ENCODE measurements at places on chromosomes 1 and 21.

DNA sequence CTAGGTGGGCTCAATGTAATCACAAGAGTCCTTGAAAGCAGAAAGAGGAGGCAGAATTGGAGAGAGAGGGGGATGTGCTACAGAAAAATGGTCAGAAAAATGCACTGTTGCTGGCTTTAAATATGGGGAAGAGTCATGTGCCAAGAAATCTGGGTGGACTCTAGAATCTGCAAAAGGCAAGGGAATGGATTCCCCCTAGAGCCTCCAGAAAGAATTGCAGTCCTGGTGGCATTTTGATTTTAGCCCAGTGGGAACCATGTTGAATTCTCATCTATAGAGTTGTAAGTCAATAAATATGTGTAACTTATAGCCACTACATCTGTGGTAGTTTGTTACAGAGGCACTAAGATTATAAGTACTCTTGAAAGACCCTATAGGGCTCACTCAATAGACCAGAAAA lies 210.3 kb downstream of the ASTN1 start:
- no peak overlapping the region for H3K4me3 ChIP-seq
- no peak for DNase-seq
- H3K27me3 ChIP-seq: peaks cover 5% of the 10 kb centered on the region
- H3K36me3 ChIP-seq: no peaks in the 10 kb centered on the region

GRCh38 chr1:118974661-118975060 lies 13.5 kb downstream of the TBX15 start:
- no peaks in the 10 kb centered on the region for H3K36me3 ChIP-seq
- H3K27me3 ChIP-seq: peaks cover 47% of the 10 kb centered on the region
- H3K27ac ChIP-seq: no peak overlapping the region
- no peak overlapping the region for H3K4me3 ChIP-seq
- no peak for DNase-seq
- H3K4me1 ChIP-seq: no peaks in the 10 kb centered on the region

DNA sequence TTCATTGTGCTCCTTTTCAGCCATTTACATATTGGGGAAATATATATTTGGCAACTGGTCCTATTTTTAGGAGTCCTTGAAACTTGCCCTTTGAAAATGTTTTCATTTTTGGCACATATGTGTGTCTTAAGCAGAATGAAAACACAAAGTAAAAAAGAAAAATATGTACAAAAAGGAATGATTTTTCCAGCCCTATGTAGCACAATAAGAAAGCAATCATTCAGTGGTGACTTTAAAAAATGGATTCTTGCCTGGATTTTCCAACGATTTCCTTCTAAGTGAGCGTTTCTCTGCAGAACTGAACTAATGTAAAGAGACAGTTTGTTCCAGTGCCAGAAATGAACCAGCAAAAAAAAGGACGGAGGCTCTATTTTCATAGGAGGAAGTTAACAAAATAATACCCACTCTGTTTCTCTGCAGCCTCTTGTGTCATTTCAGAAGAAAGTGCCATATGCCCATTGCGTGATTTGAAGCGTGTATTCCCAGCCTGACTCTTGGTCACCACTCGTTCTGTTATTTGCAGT lies 340.1 kb downstream of the SETD4 start:
- H3K27ac ChIP-seq: no peak overlapping the region
- no peak for DNase-seq
- H3K27me3 ChIP-seq: peaks cover 49% of the 10 kb centered on the region
- H3K4me3 ChIP-seq: no peak overlapping the region
- no peaks in the 10 kb centered on the region for H3K4me1 ChIP-seq

DNA sequence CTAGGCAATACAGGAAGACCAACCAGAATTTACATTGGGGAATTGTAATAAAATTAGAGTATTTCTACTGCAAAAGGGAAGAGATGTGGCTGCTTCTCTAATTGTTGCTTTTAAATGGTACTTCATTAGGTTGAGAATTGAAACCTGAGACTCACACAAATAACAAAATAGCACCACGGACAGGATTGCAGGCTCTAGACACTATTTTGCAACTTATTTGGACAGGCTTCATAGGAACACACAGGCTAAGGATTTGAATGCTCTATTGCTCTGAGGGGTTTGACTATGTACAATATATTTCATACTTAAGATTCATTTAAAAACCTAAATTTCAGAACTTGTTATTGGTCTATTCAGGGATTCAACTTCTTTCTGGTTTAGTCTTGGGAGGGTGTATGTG lies 79.6 kb downstream of the ATP1B1 start:
- peaks cover 3% of the 10 kb centered on the region for H3K36me3 ChIP-seq
- no peak overlapping the region for H3K27ac ChIP-seq
- H3K27me3 ChIP-seq: no peaks in the 10 kb centered on the region

- H3K27me3 ChIP-seq: no peaks in the 10 kb centered on the region
- no peak overlapping the region for H3K27ac ChIP-seq
- DNase-seq: no peak
- H3K36me3 ChIP-seq: peaks cover 4% of the 10 kb centered on the region
- H3K4me3 ChIP-seq: no peak overlapping the region
- peaks cover 8% of the 10 kb centered on the region for H3K4me1 ChIP-seq
These were observed 23.1 kb downstream of the CFH start for GRCh38 chr1:196674908-196675307.

- DNase-seq: no peak
- H3K27ac ChIP-seq: no peak overlapping the region
- no peak overlapping the region for H3K4me3 ChIP-seq
- no peaks in the 10 kb centered on the region for H3K36me3 ChIP-seq
These were observed 999.5 kb downstream of the NCAM2 start for GRCh38 chr21:21997390-21998333.

GRCh38 chr1:30589083-30589482 lies 134.3 kb downstream of the MATN1 start:
- no peak for DNase-seq
- H3K4me3 ChIP-seq: no peak overlapping the region
- no peak overlapping the region for H3K27ac ChIP-seq
- H3K36me3 ChIP-seq: no peaks in the 10 kb centered on the region

DNA sequence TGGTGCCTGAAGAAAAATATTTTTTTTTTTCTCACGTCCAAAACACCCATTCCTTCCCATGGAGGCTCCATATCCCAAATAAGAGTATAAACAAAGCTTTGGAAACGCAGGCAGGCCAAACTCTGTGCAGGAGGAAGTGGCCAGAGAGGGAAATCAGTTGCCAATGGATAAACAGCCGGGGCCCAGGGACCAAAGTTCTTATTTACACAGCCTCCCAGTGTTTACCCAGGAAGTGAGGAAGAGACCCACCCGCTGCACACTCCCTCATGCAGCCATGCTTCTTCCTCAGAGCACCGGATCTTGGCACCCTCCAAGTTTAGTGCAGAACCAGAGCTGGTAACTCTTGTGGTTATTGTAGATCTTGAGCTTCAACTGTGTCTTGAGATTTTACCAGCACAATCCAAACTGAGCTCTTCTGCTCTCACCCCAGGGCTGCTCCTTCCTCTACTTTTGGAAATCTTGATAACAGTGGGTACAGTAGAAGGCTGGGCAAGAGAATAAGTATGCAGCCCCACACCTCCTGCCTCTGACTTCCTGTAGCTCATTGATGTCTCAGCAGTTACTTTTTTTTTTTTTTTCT lies 14.2 kb downstream of the MARCKSL1 start:
- no peak for DNase-seq
- H3K36me3 ChIP-seq: peaks cover under 1% of the 10 kb centered on the region
- H3K27me3 ChIP-seq: no peaks in the 10 kb centered on the region
- H3K4me3 ChIP-seq: peak overlapping the region; percentile 78
- peak overlapping the region; percentile 82 for H3K27ac ChIP-seq

- H3K27ac ChIP-seq: no peak within 1 kb of the TSS
- peaks cover 49% of the 10 kb centered on the region for H3K27me3 ChIP-seq
- peak within 1 kb of the TSS; percentile 56 for H3K4me3 ChIP-seq
- peaks cover 6% of the 10 kb centered on the region for H3K4me1 ChIP-seq
- no peak for DNase-seq
- H3K36me3 ChIP-seq: no peaks in the 10 kb centered on the region
These were observed at the start of gene GJA4 for GRCh38 chr1:34792868-34793727. TSS of gene GJA4 (plus strand) at chr1:34792999. CDS start at chr1:34794214, 1,215 bp downstream.

- no peak overlapping the region for H3K27ac ChIP-seq
- no peaks in the 10 kb centered on the region for H3K27me3 ChIP-seq
- peaks cover 5% of the 10 kb centered on the region for H3K4me1 ChIP-seq
- no peak for DNase-seq
These were observed 40.5 kb upstream of the PAXBP1 start for GRCh38 chr21:32812035-32812434.

GRCh38 chr1:108665771-108666170 lies 4.9 kb upstream of the HENMT1 start:
- H3K4me1 ChIP-seq: peaks cover 11% of the 10 kb centered on the region
- no peak overlapping the region for H3K27ac ChIP-seq
- H3K27me3 ChIP-seq: no peaks in the 10 kb centered on the region
- H3K4me3 ChIP-seq: no peak overlapping the region

DNA sequence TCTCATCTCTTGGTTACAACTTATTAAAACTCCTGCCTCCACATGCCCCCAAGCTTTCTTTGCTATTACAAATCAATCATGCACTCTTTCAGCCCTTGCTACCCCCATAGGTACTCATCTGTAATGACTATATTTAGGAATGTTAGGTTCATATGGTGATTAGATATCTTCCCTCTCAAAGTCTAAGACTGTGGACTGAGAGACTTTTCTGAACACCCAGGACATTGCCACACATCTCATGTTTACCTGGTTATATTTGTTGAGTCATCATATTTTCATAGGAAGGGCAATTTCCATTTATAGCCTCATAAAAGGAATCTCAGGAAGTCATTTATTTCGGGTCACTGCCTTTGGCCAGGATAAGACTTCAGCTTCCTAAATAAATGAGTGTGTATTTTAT lies 81.5 kb upstream of the LPGAT1 start:
- no peak overlapping the region for H3K4me3 ChIP-seq
- H3K4me1 ChIP-seq: no peaks in the 10 kb centered on the region
- H3K36me3 ChIP-seq: peaks cover 2% of the 10 kb centered on the region

DNA sequence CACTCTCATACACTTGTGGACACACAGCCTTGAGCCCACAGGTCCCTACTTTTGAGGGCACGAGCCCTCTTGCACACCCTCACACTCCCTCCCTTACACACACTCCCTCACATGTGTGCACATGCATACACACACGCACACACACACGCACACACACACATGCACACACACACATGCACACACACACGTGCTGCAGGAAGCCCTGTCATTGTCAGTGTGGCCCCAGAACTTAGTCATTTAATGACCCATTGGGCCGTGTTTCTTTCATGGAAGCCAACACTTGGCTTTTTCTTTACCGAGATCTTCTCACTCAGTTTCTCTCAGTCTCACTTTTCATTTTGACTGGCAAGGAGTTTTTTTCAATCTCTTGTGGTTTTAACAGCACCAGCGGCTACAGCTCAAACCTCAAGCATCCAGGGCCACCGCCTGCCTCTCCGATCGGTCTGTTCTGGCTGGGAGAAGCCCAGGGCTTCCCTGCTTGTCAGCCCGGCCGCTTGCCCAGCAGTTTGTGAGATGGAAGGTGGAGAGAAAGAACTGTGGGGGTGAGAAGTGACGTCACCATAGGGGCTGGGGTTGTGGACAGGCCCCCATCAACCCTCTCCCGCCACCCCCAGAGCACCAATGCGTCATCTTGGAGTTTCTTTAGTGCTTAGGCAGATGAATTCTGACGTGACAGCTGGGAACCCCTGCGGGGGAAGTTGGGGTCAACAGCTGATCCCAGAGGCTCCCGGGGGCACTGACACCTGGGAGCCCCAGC lies 15.8 kb upstream of the TNFRSF8 start:
- DNase-seq: peak; percentile 15
- no peaks in the 10 kb centered on the region for H3K36me3 ChIP-seq
- no peak overlapping the region for H3K27ac ChIP-seq
- no peak overlapping the region for H3K4me3 ChIP-seq
- H3K27me3 ChIP-seq: peaks cover 2% of the 10 kb centered on the region

All from T-helper 17 cell (primary cell).